ENCODE measurements at places on chromosomes 7 and 10.

- DNase-seq, result no peak
Observed at GRCh38 chr10:44576702-44577191, 191.8 kb upstream of the CXCL12 start.

- DNase-seq, result no peak
Observed at GRCh38 chr10:15321431-15322341, 49.4 kb downstream of the FAM171A1 start.

GRCh38 chr7:22565315-22565811 is 65.4 kb upstream of the STEAP1B start:
- peak; percentile 50 for DNase-seq

- DNase-seq, result no peak
Observed at GRCh38 chr10:49036638-49037037, 78.7 kb downstream of the VSTM4 start.

GRCh38 chr7:44980393-44981034 is 1.7 kb upstream of the MYO1G start:
- no peak for DNase-seq

DNA sequence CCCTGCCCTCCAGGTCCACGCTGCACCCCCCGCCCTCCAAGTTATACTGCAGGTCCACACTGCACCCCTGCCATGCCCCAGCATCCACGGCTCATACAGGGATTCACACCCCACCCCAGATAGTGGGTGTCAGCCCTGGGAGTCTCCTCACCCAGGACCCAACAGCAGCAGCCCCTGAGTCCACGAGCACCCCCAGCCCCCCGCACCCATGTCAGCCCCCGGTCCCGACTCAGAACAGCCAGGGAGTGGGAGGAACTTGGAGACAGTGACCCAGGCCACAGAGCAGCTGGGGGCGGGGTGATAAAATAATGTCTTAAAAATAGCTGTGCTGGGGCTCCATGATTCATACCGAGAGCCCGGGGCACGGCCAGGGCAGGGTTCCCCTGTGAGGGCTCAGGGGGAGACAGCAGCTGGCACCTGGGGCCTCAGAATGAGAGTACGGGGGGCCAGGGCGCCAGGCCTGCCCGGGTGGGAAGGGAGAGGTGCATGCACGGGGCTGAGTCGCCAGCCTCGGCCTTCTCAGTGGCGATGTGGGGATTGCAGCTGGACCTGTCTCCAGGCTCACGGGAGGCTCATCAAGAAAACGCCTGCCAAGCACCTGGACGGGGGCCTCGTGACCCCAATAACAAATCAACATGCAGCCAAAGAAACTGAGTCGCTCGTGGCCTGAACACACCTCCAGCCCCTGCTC is 29.8 kb downstream of the ADAP1 start:
- DNase-seq, result no peak

GRCh38 chr10:97849103-97849686 is 448 bp upstream of the GOLGA7B start:
- DNase-seq, result no peak

GRCh38 chr7:28701731-28702130 is 256.4 kb downstream of the TRIL start:
- DNase-seq, result no peak

Data from K562 (cell line).